ENCODE measurements at places on chromosomes 1 and 21.

- no peak for DNase-seq
Measured at GRCh38 chr1:220754212-220754917, 6.2 kb downstream of the MTARC2 start.

GRCh38 chr21:46153247-46154154 lies 1.9 kb downstream of the FTCD start:
- DNase-seq: peak; percentile 90

DNA sequence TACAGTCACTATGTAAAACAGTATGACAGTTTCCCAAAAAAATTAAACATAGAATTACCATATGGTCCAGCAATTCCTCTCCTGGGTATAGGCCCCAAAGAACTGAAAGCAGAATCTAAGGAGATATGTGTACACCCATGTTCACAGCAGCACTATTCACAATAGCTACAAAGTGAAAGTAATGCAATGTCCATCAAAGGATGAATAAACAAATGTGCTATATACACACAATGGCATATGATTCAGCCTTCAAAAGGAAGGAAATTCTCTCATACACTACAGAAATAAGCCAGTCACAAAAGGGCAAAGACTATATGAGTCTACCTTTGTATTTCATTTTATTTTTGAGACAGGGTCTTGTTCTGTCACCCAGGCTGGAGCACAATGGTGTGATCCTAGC lies 120.4 kb downstream of the TOMM20 start:
- no peak for DNase-seq

DNA sequence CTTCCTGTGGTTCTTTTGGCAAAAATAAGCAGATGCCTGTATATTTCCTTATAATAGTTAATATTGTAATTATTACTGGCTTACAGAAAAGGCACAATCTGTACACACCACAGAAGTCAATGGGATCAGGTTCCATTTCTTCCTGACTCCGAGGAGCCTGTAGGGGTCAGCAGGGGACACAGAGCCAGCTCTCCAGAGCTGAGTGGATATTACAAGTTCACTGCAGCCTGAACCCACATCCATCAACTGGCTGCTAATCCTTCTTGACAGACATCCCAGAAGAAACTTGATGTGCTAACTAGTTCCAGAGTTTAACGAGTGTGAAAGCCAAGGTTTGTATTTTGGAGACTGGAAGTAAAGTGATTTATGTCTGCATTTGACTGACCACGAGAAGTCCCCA lies 203.8 kb downstream of the LMX1A start:
- peak; percentile 44 for DNase-seq

GRCh38 chr1:201465698-201466290 lies 3.2 kb downstream of the PHLDA3 start:
- DNase-seq: no peak

- no peak for DNase-seq
Measured at GRCh38 chr1:159090286-159091179, 14.0 kb upstream of the AIM2 start.

DNA sequence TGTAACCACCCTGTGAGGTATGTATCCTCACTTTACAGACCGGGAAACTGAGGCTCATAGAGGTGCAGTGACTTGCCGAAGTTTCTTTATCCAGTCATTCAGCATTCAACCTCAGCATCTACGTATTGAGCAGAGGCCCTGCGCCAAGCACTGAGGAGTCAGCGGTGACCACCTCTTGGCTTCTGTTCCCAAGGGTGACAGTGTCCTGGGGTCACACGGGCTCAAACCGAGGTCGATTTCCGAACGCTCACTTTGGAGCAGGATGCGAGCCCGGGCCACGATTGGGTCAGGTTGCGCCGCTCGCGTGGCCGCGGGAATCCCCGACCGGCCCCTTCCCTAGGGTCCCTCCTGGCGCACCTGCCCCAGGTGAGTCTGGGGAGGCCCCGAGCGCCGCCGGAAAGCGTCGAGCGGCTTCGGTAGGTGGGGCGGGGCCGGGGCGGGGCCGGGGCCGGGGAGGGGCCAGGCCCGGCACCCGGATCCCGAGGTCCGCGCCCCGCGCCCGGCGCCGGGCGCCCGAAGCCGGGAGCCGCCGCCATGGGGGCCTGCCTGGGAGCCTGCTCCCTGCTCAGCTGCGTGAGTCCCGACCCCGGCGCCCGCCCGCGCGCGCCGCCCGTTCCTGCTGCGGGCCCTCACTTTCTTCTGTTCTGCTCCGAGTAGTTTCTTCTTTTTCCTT lies at the start of gene SERINC2:
Gene SERINC2 (plus strand): TSS at position 482 of the 673 bp plus-strand sequence. CDS start 53 bp downstream, at position 535.
- peak; percentile 61 for DNase-seq

DNA sequence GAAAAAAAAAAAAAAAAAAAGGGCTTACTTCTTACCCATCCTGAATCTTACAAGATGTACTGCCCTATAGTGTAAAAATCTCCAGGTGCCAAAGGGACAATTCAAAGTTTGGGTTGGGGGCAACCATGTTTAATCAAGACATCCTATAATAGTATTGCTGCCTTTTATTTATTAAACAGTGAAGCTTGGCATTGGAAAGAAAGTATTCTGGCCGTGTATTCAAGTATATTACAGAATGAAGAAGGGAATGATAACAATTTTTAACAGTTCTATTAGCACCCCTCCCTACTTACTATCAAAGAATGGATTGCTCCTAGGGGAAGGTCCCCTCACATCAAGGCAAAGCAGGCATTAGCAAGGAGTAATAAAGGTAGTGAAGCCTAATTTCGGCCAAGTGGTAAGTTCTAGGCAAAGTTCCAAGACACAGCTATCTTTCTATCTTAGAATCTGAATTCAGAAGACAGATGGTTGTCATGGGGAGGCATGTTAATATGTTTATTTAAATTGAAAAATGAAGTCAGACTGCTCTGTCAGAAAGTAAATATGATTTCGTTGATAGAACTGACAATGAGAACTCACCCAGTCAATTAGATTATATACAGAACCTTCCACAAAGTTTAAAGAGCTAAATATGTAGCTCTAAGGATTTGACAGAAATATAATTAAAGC lies 24.6 kb downstream of the ST7L start:
- no peak for DNase-seq

- DNase-seq: no peak
Measured at GRCh38 chr1:39713557-39713956, 22.3 kb upstream of the HPCAL4 start.

GRCh38 chr1:229035748-229036082 lies 235.2 kb upstream of the RAB4A start:
- no peak for DNase-seq

GRCh38 chr1:43651188-43651587 lies 1.2 kb downstream of the KDM4A start:
- no peak for DNase-seq

DNA sequence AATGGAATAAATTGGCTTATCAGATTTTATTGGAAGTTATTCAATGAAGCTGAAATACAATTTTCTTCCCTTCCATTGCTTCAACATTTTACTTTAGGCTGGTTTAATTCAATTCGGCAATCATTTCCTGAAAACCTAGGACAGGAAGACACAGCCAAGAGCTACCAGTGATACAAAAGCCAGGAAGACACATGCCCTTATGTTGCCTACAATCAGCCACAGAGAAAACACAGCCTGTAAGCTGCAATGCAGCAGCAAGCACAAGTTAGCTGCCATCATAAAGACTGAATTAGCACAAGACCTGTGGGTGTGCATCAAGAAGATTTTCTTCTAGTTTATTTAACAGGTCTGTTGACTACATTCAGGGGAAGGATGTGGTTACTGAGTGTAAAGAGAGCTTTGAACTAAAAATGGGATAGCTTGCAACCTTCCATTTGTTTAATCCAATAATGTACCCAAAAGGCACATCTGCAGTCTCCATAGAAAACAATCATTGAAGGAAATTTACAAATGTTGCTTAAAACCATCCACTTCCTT lies 193.8 kb downstream of the KCNH1 start:
- DNase-seq: no peak

DNA sequence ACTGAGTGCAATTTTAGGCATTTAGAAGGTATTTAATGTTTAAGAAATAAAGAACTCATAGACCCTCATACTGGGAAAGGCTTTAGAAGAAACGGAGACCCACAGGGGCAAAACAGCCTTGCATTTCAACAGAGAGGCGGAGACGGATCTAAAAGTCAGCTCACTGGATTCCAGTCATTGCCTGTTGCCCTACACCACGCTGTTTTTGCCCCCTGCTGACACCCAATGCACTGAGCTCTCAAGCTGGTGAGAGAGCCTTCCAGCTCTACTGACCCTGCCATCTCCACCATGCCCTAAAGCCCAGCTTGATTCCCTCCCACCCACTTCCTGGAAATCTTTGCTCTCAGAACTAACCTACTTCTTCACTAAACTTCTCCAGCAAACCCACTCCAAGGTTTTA lies 7.2 kb upstream of the TRAF3IP3 start:
- no peak for DNase-seq

GRCh38 chr21:40186045-40186444 lies 318.8 kb downstream of the PCP4 start:
- no peak for DNase-seq

DNA sequence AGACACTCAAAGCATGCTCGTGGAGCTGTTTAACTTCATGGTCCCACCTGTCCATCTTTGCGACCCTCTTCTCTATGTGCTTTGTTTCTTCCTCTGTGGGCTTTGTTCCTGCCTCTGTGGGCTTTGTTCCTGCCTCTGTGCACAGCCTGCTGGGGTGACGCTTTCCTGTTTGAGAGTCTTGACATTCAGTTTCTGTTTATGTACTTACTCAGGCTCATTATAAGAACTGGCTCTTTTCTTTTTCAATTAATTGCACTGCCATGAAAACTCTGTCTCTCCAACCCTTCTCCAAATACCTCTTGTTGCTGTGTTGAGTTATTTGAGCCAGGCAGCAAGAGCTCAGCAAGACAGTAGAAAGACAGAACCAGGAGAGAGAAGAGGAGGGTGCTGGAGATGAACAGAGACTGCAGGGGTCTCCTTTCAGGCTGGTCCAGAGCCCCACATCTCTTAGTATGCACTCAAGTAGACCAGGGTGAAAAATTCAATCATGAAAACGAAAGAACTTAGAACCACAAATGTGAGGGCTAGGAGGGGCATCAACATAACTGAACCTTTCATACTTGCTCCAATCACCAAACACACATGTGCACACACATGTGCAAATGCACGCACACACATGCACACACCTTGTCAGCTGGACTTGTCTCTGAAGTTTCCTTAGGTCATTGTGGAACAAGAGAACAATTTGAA lies 88.3 kb upstream of the SGIP1 start:
- DNase-seq: no peak

DNA sequence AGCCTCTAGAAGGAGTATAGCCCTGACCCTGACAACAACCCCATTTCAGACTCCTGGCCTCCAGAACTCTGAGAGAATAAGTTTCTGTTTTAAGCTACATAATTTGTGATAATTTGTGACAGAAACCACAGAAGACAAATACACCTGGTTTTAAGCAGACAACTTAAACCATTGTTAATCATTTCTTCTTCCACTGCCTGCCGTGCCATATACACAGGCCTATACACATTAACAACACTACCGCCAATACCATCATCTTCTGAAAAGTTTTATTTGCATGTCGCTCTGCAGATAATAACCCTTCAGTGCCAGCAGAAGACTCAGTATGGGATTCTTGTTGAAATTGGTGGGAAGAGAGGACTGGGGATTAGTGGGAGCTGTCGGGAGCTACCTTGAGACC lies 39.9 kb upstream of the KRTAP19-8 start:
- DNase-seq: no peak

- DNase-seq: no peak
Measured at GRCh38 chr1:47191940-47192457, 2.2 kb upstream of the PDZK1IP1 start.

DNA sequence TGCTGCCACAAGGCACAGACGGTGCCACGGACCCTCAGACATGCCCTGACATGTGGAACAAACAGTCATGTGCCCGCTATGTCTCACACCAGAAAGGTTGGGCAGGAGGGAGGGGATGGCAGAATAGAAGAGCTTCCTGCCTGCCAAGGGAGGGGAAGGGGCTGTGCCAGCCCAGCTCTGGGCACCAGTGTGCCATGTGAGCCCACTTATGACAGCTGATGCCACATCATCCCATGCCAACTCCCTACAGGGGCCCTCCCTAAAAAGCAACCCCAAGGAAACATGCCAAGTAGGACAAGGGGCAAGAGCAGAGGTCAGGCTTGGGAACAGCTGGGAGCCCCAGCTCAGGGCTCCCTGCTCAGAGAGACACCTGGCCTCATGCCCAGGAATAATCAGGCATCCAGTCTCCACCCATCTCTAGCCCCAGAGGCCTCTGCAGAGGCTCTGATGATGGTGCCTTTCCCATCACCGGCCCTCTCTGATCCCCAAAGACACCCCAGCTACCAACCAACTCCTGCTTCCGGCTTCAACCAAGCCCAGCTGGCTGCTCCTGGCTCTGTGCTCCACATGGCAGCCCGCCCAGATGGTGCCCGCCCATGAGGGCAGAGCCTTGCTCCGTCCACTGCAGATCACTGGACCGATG lies 10.3 kb downstream of the ADGRB2 start:
- no peak for DNase-seq

DNA sequence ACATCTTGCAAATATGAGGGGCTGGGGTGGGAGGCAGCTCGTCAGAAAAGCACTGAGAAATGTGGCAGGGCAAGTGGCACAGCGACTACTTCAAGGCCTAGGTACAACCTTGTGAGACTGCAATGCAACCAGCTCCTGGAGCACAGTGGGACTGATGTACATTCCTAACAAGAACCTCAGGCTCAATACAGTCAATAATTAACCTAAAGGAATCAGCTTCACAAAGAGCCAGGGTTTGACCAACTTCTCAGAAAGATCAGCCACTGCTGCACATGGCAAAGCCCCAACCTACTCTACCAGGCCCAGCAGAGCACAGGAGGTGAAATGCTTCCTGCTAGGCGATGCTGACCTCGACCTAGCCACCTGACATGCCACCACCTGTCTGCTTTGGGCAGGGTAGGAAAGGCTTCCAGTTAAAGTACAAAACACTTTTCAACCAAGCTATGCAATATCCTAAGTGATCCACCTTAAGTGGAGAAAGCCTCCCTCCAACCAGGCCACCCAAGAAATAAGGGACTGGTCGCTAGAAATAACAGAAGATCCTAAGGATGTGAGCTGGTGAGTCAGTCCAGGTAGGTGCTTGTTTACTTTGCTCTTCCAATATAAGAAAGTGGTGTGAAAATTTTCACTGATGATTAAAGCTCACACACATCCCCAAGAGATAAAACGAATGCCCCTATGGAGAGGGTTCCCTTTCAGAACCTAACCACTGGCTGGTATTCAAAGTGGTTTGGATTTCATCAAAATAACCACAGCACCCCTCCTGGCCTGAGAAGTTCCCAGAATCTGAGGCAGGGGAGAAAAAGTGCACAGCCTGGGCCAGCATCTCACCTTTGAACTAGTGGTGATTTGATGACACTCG lies 2.1 kb downstream of the RIPK4 start:
- peak; percentile 73 for DNase-seq

GRCh38 chr1:151157067-151157531 lies 650 bp downstream of the TNFAIP8L2 start:
- DNase-seq: no peak

DNA sequence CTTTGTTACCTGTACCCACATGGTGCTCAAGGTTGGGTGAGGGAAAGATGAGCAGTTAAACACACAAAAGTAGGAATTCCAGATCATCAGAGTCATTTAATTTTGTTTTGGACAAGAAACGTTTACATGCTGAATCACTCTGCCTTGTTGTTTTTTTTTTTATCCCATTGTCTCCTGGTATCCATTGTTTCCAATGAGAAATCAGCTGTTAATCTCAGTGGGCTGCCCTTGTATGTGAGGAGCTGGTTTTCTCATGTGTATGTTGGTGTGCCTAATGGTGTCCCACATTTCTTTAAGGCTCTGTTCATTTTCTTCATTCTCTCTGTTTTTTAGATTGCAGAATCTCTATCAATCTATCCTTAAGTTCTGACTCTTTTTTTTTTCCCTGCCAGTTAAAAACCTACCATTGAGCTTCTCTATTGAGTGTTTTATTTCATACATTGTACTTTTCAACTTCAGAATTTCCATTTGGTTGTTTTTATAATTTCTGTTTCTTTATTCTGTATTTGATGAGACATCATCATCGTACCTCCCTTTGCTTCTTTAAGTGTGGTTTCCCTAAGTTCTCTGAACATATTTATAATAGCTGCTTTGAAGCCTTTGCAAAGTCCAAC lies 8.8 kb upstream of the OBSCN start:
- no peak for DNase-seq

All from HuH-7 (cell line).